EL (cell line): ENCODE measurements at places on chromosomes 7 and 10.
A peak's percentile ranks its signal among the peaks of the same experiment; 100 is the strongest.

GRCh38 chr10:85623758-85624157 lies 742.8 kb downstream of the GRID1 start:
- no peak for DNase-seq

DNA sequence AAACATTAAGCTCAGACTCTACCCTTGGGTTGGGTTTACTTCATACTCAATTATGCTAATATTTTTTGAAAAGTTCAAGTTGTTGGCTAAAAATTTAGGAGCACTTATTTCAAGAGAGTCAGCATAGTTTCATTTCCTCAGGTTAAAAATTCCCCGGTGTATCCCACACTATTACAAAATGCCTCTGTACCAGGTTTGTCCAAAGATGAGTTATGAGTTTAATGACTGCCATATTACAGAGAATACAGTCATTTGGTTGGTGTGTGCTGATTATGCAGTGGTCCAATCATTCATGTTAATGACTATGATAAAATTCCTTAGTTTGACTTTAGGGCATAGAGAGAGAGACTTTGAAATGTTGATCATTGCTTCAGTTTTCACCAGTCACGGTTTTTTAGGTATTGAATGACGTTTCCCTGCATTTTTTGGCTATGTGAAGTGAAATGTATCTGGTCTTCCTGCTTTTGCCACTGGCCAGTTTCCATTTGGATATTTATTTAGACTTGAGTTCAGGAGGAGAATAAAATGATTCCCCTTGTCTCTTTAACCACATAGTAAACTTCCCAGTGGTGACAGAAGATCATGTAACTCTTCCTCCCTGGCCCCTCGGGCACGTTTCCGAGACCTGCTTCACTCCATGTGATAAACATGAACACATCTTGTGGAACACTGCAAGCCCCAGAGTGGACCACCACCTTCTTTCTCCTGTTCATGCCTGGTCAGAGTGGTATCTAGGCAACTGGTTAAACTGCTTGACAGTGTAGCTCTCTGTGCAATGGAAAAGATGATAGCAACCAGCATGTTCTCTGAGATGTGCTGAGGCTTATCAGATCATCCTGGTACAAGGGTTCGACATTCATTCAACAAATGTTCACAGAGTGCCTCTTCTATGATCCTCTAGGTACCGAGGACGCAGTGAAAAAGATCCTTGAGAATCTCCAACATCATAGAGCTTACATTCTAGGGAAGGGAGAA lies 153.6 kb downstream of the CACNB2 start:
- no peak for DNase-seq

DNA sequence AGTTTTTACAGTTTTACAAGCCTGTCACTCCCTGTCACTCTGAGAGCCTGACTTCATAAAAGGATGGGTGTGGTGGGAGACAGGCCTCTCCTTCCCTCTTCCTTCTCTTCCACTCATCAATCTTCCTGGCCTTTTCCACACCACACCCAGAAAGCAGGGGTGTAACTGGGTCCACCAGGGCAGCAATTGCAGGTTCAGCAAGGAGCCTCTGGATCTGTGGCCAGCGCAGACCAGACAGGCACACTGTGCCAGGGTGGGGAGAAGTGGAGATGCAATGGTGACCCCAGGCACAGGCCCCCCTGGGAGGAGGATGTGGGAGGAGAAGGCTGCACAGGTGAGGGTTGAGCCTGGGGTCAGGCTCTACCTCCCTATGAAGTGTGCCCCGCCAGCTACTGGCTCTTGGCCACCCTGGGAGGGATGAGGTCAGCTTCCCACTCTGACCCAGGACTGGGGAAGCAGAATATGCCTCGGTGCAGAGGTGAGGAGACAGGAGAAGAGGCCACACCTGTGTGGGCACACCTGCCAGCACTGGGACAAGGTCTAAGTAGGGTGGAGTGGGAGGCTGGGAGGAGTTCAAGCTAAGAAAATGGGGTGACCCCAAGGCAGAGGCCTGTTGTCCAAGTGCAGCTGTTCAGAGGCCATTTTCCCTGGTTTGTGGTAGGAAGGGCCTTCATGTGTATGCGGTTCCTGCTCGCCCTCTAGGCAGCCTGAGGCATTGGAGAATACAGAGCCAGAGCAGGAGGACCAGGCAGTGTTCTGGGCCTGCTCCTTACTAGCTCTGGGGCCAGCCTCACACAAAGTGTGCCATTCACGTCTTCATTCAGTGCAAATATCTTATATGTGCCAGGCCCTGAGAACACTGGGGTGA lies 20.2 kb upstream of the TMEM72 start:
- no peak for DNase-seq

GRCh38 chr10:35355971-35356724 lies 19.8 kb downstream of the CCNY start:
- no peak for DNase-seq

DNA sequence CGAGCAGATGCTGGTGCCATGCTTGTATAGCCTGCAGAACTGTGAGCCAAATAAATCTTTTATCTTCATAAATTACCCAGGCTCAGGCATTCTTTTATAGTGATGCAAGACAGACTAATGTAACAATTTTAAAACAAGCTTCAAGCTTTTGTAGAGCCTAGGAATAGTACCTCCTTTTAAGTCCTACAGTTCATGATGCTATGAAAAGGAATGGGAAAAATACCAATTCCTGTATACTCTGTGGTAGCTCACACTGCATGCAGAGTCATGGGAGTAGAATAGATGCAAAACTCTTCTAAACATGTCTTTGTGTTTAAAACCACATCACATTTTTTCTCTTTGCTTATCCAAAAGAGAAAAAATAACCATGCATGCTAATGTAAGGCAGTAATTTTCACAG lies 66.6 kb upstream of the WNT16 start:
- no peak for DNase-seq

- peak; percentile 77 for DNase-seq
These were observed at the start of gene NKX2-3 for GRCh38 chr10:99532687-99533495. Gene NKX2-3 (plus strand): TSS chr10:99532942. CDS start chr10:99533132, 190 bp downstream.

GRCh38 chr10:123354521-123354920 lies 200.3 kb downstream of the BUB3 start:
- DNase-seq, result no peak

DNA sequence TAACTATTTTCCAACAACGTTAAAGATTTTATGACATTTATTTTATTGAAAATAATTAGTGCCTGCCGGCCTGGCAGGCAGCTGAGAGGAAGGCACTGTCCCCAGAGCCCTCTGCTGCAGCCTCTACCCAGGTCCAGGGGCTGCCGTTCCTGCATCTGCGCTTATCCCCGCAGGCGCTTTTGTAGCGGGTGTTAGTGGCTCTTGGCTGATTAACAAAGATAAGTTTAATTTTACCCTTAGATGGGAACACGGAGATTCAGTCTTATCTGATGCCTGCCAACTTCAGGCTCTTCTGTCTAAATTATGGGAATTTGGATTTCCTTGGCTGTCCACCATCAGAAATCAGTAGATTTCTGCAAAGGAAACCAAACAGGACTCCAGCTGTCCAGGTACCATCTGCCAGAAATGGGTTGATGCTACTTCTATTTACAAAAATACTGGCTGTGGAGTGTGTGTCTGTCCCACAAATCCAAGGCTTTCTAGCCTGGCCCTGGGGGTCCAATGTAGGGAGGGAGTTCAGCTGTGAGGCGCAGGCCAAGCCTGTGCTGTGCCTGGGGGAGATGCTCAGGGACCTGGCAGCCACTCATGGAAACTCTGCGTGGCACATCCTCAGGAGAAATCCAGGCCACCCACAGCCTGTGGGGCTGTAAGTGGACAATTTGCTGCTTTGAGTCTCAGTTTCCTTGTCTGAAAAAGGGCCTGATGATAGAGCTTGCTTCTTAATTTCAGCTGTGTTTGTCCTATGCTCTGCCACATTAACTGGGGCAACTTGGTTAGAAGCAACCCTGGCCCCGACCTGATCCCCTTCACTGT lies 62.0 kb upstream of the IGFBP3 start:
- no peak for DNase-seq

DNA sequence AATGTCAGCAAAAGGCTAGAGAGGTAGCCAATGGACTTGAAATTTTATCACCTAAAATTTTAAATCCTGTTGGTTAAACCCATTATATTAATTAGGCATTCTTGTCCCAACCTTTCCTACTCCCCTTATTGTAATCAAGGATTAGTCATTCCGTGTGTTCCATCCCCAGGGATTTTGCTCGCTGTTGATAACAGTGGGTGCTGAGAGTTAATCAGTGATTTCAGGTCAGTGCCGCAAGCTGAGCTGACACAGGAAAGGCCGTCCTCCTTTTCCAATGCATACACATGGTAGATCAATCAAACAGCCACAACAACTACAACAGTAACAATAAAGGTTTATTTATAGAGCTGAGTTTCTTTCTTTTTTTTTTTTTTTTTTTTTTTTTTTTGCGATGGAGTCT lies 271.4 kb downstream of the ACTR3B start:
- no peak for DNase-seq

GRCh38 chr7:149147752-149148653 lies 750 bp downstream of the ZNF398 start:
- DNase-seq, result peak; percentile 56

- no peak for DNase-seq
These were observed 108.9 kb downstream of the GRID1 start for GRCh38 chr10:86257683-86258082.

- no peak for DNase-seq
These were observed 4.6 kb downstream of the ZNF853 start for GRCh38 chr7:6619961-6620360.

GRCh38 chr7:152760854-152761748 lies 1.5 kb downstream of the ACTR3B start:
- peak; percentile 76 for DNase-seq

GRCh38 chr10:11261687-11262493 lies 244.2 kb downstream of the CELF2 start:
- DNase-seq, result no peak

DNA sequence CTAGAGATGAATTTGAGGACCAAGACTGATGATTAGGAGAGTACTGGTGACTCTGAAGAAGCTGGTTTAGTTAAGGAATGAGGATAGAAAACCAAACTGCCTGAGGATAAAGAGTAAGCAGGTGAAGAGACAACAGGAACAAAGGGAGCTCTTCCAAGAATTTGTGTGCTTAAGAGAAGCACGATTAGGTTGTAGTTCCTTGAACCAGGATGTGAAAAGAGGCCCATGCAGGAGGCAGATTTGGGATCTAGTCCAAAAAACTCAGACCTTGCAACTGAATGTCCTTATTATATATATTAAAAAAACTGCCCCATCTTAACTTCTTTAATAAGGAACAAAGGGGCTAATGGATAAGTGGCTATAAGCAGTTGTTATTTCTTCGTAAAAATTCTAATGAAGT lies 150.4 kb downstream of the SKAP2 start:
- DNase-seq, result no peak

DNA sequence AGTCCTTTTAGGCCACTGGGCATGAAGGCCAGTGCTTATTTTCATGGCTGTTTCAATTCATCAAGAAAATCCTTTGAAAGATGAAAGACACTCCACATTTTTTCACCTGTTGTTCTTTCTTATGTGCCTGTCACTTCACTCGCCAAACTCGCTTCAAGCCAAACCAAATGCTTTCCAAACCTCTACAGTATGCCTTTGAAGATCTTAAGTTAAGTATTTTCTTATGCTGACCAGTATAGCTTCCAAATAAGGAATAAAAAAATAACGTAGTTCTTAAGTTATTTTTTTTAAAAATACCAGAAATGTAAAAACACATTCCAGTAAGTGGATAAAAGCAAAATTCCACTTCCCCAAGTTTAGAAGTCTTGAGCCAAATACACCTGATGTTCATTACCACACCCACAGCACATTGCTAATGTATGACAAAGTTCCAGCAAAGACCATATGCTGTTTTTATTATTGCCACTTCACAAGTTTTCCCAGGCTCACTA lies 186.1 kb downstream of the MTERF1 start:
- DNase-seq, result no peak

DNA sequence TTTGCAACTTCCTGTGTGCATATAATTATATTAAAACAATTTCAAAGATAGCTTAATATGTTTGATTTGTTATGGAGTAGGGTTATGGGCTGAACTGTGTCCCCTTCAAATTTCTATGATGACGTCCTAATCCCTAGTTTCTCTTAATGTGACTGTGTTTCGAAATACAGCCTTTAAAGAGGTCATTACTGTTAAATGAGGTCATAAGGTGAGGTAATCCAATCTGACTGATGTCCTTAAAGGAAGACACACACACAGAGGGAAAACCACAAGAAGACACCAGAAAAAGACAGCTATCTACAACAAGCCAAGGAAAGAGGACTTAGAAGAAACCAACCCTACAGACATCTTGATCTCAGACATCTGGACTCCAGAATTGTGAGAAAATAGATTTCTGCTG lies 407.4 kb downstream of the MAGI2 start:
- DNase-seq, result no peak

- no peak for DNase-seq
These were observed 132.2 kb downstream of the VIPR2 start for GRCh38 chr7:159012353-159013069.

DNA sequence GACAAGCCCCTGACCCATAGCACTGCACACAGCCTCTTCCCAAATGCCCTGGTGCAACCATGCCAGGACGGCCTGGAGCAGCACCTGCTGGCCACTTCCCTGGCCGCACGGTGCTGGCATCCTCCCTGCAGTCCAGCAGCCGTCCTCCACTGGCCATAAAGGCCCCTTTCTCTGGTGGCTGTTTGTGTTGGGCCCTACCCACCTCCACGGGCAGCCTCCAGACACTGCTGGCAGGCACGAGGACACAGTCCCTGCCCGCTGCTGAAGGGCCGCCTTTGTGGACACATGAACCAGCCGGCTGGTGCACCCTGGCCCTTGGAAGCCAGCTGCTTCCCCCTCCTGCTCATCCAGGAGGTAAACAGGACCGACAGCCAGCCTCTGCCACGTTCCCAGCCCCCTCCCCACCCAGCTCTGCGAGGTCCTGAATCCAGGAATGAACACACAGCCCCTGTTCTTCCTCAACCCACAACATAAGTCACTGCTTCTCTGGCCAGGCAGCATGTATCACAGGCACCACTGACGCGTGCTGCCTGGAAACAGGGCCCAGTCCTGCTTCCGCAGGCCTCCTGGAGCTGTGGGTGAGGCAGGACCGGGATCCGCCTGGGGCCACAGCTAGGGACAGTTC lies 43.8 kb downstream of the SPOCK2 start:
- no peak for DNase-seq

- peak; percentile 31 for DNase-seq
These were observed 70.8 kb upstream of the ASAH2 start for GRCh38 chr10:50322077-50322476.

GRCh38 chr7:151176401-151176800 lies 8.9 kb upstream of the GBX1 start:
- DNase-seq, result no peak

GRCh38 chr10:131833013-131833412 lies 67.8 kb upstream of the PPP2R2D start:
- no peak for DNase-seq

- DNase-seq, result no peak
These were observed 132.0 kb upstream of the STK17A start for GRCh38 chr7:43450894-43451293.
